NCI-H2029 (cell line): ENCODE measurements at places on chromosomes 7 and 10.

DNA sequence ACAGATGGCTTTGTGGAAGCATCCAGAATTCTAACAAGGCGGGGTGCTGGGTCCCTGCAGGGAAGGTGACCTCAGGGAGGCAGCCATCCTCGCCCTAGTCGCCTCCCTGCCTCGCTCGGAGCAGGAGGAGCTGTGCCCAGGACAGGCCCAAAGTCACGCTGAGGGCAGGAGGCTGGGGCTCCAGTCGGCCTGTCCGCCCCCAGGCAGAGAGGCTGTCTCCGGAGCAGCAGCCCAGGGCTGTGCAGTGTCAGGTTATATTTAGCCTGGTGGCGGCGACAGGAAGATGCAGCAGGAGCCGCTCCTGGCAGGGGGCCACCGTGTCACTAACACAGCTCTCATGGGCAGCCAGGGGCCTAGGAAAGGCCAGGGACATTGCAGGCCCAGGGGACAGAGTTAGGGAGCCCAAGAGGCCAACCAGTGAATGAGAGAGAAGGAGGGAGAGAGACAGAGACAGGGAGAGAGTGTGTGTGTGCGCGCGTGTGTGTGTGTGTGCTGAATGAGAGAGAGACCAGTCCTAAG is 13.5 kb downstream of the KCNH2 start:
- DNase-seq, result peak; percentile 59

- DNase-seq, result no peak
Measured at GRCh38 chr10:11131112-11131639, 113.5 kb downstream of the CELF2 start.

GRCh38 chr7:94391726-94392392 is 2.8 kb upstream of the COL1A2 start:
- DNase-seq, result no peak

DNA sequence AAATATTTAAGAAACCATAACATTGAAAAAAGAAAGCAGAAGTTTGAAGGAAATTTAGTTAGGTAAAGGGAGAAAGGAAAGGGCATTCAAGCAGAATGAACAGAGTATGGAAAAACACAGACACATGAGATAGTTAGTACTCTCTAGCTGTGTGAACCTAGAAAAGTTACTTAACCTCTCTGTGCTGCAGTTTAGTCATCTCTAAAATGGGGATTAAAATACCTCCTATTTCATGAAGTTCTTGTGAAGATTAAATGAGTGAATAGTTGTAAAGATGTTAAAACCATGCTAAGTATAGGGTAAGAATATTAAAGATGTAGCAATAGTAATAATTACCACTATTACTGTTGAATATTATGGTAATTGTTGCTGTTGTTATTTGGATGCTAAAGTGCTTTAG is 269.6 kb downstream of the SLC25A13 start:
- DNase-seq, result no peak

DNA sequence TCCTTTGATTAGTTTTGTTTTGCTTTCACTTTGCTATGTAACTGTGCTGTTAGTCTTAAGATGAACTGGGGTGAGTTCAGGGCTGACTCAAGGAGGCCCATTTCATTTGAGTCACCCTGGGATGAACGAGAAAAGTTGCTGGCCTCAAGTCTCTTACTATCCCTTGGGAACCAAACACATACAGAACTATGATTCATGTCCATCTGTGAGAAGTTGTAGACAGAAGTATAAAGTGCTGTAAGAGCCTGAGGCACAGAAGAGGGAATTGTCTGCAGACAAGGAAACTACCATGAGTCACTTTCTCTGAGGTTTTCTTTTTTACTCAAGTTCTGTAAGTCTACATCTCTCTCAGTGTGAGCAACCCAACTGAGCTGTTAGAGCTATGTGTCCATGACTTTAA is 179.8 kb upstream of the CSTF2T start:
- DNase-seq, result no peak

DNA sequence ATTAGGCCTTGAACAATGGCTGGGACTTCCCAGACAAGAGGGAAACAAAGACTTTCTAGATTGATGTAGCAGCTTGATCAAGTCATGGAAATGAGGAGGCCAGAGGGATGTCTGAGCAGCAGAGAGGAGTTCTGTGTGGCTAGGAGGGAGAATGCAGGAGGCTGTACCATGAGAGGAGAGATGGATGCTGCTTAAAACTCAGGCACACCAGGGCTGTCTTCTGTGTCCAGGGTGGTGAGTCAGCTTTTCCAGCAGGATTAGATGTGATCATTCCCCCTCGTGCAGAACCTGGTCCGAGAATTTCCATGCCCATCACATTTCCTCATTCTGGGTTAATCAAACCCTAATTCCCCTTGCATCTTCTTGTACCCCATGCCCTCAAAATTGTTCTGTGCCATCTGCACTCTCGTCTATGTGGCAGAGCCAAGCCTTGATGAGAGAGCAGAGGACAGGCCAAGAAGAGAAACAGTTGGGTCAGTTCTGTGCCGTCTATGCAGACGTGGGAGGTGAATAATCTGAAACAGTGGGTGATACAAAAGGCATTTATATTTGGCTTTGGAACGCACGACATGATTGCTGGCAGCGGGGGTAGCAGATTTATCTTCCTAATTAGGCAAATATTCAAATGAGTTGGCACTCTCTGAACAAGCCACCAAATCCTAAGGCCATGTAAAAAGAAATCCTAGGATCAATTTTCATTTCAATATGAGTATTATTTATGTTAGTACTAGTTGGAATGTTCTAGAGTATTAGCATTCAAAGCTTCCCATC is 160.7 kb downstream of the TMEM178B start:
- no peak for DNase-seq

DNA sequence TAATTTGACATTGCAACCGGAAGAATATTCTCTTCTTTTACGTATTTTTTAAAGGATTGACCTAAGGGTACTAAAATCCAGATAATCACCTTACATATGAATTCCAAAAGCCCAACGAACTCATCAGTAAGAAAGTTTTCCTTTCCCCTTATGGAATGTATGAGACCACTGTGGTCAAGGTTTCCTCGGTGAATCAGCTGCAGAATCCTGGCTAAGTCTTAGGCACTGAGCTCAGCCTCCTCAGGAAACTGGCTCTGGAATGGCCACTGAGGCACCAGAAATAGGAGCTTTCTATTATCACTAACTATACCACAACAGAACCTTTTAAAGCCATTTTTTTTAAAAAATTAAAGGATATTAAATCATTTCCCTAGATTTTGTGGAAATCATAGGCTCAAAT is 21.0 kb downstream of the SVIL start:
- no peak for DNase-seq

DNA sequence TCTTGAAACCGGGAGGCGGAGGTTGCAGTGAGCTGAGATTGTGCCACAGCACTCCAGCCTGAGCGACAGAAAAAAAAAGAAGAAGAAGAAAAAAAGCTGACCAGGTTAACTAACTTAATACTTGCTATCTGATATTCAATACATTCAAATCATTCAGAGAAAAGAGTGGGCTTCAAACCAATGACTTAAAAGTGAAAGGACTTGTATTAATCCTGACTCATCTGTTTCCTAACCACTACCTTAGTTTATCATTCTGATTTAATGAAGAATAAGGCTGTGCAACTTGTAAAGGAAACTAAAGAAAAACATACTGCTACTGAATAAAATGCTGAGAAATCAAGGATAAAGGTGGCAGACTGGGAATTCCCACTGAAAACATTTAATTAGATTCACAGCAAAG is 128.4 kb downstream of the NRBF2 start:
- DNase-seq, result no peak

DNA sequence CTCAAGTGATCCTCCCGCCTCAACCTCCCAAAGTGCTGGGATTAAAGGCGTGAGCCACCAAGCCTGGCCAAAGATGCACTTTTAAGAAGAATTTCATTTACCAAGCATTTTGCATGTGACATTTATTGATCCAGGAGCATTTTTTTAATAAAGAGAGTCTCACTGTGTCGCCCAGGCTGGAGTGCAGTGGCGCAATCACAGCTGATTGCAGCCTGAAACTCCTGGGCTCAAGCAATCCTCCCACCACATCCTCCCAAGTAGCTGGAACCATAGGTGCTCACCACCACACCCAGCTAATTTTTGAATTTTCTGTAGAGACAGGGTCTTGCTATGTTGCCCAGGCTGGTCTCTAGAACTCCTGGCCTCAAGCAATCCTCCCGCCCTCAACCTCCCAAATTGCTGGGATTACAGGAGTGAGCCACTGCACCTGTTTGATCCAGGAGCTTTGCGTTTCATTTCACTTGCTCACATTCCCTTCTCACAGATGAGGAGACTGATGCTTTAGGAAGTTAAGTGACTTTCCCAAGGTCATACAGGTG is 4.4 kb upstream of the TBL2 start:
- DNase-seq, result no peak
